ENCODE measurements at places on chromosomes 11 and 22.

DNA sequence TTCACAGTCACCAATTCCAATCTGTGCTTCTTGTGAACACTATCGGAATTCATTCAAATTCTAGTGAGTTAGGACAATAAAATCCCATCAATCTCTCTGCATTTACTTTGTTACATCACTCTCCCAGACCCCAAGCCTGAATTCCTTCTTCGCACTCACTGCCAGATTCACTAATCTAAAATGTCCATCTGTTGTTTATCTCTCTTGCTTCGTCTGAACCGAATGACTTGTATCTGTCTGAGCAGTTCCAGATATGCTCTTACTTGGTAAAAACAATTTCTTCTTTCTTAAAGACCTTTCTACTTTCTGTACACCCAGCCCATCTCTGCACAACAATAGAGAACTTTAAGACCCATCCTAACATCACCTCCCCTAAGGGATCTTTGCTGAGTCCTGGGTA lies 7.0 kb downstream of the MMP10 start:
- no peak for DNase-seq

- DNase-seq = no peak
Measured at GRCh38 chr11:44104481-44105294, 9.2 kb downstream of the EXT2 start.

DNA sequence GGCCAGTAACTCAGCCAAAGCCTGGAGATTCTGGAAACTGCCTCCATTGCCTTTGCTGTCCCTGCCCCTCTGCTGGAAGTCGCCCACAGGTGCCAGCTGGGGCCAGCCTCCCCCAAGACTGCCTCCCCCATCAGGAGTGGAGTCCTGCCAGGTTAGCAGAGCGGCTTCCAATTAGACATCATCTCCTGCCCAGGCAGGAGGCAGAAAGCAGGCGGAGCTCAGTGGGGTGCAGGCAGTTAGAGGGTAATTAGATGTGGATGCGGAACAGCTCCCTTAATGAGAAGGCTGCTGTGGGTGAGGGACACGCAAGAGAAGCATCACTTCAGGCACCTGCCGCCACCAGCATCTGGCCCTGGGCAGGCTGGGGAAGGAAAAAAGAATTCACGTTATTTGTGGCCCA lies 90.9 kb upstream of the TP53I11 start:
- DNase-seq = no peak

GRCh38 chr11:58801974-58802545 lies 42.4 kb downstream of the GLYATL2 start:
- DNase-seq = no peak

DNA sequence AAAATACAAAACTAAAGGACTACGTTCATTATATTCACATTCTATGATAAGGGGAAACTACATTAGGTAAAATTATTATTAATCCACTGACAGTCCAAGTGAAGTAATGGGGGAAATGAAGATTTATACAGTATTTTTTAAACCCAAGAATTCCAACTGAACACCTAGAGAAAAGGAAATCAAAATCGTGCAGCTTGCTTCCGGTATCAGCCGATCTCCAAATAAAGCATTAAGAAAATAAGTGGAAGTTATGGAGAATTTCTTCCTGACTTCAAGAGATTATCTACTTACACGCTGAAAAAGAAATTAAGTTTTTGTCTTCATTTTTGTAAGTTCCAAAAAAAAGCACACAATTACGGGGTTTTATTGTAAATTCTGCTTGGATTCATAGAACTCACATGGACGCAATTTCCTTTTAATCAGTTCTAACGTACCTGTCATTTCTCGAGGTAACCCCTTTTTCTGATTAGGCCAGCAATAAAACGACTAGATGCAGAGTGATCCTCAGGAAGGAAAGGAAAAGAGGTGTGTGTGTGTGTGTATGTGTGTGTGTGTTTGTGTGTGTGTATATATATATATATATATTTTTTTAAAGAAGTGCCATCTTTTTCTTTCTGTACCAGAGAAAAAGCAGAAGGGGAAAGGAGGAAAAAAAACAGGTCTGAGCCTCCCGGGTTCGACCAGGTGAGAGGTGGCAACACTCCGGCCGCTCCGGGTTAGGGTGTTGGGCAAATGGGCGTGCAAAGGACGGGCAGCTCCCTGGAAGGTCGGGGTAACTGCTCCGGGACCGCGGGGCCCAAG lies 1.1 kb downstream of the ZBTB44 start:
- no peak for DNase-seq

DNA sequence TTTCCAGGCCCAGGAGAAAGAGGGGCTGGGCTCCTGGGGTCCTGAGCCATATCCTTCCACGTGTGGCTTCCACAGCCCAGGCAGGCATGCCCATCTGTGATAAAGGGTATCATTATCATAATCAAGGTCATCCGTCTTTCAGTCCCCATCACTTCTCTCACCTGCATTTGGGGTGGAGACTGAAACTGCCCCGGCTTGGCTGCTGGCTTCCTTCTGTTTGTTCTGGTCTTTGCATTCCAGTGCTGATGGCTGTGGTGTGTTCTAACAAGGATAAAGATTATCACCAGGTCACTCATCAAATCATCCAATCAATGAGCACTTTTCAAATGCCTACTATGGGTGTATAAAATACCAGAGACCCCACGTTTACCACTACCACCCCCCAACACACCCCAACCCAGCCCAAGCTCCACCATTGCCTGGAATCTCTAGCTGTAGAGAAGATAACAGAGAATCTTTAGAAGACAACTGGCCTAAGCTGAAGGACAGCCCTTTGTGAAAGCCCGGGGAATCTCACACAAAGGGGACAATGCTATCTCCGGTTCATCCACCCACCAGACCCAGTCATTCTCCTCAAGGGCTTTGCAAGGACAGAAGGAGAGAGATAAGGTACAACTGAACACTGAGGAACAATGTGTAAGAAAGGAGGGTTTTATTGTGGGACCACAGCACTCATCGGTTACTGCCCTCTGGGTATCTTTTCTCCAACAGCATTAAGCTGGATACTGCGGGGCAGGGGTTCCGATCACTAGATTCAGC lies 54.9 kb downstream of the AHNAK start:
- DNase-seq = no peak

- no peak for DNase-seq
Measured at GRCh38 chr11:665062-665703, 28.1 kb downstream of the DRD4 start.

GRCh38 chr22:35409783-35410662 lies 10.1 kb downstream of the MCM5 start:
- DNase-seq = peak; percentile 70

DNA sequence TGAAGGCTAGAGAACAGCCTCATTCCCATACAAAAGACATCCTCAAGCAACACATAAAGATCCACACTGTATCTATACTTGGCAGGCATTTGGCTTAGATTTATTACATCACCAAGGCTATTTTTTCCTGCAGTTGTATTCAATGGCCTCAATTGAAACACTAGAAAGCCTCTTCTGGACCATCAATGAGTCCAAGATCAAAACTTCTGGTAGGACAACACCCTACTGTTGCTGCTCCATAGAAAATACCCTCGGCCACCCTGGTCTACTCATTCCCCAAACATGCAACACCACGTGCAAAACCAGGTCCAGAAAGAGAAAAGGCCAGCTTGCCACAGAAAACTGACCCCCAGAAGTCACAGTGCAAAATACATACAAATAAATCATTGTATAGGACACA lies 56.9 kb upstream of the CADM1 start:
- peak; percentile 12 for DNase-seq

DNA sequence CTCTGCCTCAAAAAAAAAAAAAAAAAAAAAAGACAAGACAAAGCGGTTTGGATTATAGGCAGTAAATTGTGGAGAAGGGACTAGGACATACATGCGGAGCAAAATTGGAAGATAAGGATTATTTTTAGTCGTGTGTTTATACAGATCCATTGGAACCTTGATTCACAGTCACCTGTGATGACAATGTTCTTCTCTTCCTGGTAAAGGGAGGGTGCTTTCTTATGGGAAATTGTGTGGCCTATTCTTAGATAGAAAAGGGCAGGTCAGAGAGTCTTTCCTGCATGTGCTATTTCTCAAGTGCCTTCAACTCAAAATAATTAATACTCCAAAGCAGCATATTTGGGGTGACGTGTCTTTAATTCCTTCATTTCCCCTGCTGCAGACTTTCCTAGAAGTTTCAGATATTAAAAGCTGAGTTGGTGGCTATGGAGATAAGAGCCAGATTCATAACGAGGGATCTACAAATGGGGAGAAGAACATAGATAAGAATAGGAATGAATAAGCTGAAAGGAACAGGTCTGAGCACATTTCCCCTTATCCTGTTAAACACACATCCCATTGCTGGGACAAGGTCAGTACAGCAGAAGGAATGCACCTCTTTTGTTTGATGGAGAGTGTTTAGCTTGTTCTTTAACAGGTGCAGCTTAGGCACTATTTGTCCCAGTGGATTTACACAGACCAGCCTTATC lies 22.5 kb downstream of the GSTT2B start:
- DNase-seq = no peak

- DNase-seq = no peak
Measured at GRCh38 chr22:37021710-37022482, 2.4 kb downstream of the MPST start.

DNA sequence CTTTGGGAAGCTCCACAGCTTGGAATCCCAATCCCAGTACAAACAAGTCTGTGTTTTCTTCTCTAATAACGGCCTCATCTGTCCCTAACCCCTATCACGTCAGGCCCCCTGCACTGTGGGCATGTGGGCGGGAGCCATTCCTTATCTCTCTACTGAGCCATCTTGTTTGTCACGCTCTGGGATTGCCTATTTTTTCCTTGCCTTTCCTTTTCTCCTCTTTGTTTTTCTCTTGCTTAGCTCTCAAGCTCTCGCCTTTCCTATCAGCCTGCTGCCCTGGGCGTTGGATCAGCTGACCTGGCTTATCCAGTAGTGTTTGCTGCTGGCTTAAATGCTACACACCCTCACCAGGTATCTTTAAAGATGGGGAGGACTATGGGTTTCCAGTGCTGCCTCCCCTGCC lies 35.8 kb downstream of the ARHGAP1 start:
- DNase-seq = no peak

GRCh38 chr11:57513452-57513795 lies 2.1 kb downstream of the SLC43A1 start:
- no peak for DNase-seq

DNA sequence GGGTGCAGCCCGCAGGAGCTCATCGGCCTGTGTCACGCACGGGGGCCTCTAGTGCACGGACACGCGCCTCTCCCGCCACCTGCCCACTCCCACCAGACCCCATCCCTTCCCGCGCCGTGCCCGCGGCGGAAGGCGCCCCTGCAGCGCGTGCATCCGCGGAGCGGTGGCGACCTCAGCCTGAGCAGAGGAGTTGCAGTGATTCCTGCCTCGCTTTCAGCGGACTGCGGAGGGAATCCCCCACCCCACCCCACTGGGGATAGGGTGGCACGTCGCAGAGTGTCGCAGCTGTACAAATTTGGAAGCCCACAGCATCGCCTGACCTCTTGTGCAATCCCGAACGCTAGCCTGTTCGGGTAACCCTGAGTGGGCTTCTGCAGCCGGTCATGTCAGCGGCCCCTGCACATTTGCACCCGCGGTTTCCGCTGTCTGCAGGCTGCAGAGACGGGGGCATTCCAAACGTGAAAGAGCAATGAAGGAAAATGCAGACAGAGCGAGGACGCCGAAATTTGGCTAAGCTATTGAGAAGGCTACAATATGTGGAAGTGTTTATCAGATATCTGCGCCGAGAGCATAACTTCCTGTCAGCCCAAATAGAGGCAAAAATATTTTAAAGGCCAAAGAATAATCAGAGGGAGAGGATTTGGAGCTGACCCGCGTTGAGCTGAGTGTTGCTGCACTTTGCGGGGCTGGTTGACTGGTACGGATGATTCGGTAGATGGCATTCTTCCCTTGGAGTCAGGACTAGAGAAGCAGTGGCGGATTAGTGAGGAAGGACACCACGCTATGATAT lies 617 bp upstream of the ARHGAP20 start:
- peak; percentile 40 for DNase-seq

DNA sequence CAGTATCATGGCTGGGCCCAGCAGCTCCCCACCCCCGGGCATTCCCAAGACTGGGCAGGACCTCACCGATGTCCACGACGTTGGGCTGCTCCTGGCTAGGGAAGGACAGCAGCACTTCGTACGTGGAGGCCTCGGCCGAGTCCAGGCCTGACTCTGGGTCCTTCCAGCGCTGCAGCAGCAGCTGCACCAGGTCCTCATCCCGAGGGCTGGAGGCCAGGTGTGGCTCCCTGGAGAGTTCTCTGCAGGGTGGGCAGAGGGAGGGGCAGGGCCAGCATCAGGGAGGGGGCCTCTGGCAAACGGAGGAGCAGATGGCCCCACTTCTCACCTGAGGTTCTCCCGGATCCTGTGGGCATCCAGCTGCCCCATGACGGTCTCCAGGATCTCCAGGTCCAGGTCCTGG lies 341 bp downstream of the NAALADL1 start:
- no peak for DNase-seq

DNA sequence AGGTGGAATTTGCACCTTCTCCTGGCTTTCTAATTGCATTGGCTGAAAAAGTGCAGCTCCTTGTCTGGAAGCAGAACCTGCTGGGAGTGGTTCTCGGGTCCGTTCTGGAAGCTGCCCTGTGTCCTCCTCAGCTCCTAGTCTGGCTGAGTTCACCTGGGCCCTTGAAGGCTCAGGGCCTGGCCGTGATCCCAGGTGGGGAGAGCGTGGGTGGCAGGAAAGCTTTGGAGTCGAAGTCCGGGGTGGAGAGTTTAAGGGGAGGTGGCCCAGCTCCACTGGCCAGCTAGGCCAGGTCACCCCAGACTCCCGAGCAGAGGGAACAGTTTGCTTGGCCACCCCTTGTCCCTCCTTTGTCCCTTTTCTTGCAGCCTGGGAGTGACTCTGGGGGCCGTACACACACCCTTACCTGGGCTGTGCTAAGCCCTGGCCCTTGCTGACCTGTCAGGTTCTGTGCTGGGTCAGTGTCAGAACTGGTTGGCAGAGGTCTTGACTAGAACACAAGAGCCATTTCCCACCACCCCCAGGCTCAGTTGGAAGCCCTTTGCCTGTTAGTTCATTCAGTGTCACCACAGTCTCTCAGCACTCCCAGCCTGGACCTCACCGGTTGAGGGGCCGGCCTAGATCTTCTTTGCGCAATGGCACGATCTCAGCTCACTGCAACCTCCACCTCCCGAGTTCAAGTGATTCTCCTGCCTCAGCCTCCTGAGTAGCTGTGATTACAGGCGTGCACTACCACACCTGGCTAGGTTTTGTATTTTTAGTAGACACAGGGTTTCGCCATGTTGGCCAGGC lies 37.3 kb downstream of the LRP5 start:
- no peak for DNase-seq

- DNase-seq = no peak
Measured at GRCh38 chr22:40030758-40031095, 36.0 kb downstream of the FAM83F start.

- no peak for DNase-seq
Measured at GRCh38 chr11:86408845-86409244, 34.2 kb downstream of the CCDC81 start.

DNA sequence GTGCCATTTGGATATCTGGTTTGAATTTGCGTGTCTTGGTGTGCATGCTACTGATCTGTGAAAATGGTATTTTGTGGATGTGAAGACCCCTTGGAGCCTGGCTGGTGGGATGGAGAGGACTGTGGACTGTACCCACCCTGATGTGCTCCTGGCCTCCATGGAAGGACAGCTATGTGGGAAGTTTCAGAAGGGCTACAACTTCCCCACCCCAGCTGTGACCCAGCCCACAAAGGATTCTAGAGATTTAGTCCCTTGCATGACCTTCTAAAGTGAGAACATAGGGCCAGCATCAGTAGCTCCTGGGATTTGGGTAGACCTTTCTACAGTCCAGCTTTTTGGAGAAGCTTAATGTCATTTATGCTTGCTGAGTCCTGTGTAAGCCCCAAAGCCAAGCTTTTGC lies 173.4 kb downstream of the BCR start:
- no peak for DNase-seq

- DNase-seq = no peak
Measured at GRCh38 chr11:82969811-82970210, 68.3 kb downstream of the DDIAS start.

- DNase-seq = peak; percentile 85
Measured at GRCh38 chr11:111765984-111766833, at the start of gene PPP2R1B. PPP2R1B (minus strand) TSS chr11:111766389; CDS start chr11:111766361, 28 bp downstream.
